ENCODE measurements at places on chromosomes 4 and X.

- DNase-seq: no peak
These were observed 972.5 kb downstream of the CCSER1 start for GRCh38 chr4:91099666-91100065.

DNA sequence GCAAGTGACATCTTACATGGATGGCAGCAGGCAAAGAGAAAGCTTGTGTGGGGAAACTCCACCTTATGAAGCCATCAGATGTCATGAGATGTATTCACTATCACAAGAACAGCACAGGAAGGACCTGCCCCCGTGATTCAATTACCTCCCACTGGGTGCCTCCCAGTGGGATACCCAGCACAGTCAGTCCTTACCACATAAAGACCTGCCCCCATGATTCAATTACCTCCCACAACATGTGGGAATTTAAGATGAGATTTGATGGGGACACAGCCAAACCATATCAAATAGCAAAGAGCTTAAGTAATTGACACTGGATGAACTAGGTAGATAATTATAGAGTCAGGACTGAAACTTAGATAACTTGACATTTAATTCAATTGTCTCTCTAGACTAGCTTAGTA lies 85.6 kb downstream of the SLIT2 start:
- DNase-seq: no peak

GRCh38 chrX:150767475-150768131 lies 74.4 kb downstream of the MTMR1 start:
- DNase-seq: no peak

- DNase-seq: no peak
These were observed 169.7 kb downstream of the COL4A6 start for GRCh38 chrX:108268434-108269080.

GRCh38 chr4:81789741-81790399 lies 318.2 kb upstream of the RASGEF1B start:
- DNase-seq: no peak

DNA sequence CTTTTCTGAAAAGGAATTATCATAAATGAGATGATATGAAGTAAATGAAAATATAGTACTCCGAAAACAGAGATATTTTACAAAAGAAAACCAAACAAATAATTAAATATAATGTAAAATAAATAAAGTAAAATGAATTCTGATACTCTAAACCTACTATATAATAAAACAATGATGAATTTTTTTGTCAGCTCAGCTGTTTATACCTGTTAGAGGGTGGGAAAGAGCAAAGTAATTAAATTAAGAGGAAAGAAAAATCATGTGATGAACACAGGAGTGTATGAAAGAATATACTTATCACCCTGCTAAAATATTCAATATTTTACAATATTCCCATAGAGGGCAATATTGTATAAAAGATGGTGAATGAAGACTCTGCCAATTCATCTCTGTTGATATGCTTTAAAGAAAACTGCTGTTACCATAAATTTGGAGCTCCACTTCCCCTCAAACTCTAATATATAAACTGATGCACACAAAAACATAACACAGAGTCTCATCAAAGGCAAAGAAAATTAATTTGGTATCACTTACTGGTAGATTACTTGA lies 6.5 kb upstream of the NDST4 start:
- DNase-seq: no peak
